Naive thymus-derived CD8-positive, alpha-beta T cell (primary cell): ENCODE measurements at places on chromosomes 11 and 22.

DNA sequence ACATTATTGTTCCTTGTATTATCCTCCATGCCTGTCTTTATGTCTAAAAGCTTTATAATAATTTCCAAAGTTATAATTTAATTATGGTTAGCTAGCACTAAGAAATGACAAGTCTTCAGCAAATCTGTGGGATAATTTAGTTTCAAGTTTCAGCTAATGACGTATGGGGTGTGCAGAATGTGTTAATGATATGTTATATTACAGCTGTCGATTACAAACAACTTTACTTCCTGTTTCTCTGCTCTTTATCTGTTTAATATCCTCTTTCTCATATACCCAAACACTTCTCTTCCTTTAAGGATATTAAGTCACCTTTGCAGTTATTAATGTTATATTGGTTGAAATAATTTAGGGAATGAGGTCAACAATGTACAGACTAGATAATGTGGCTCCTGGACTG is 161.8 kb downstream of the CASP12 start:
- DNase-seq = no peak

GRCh38 chr11:3710485-3711259 is 39.5 kb upstream of the CHRNA10 start:
- DNase-seq = no peak

DNA sequence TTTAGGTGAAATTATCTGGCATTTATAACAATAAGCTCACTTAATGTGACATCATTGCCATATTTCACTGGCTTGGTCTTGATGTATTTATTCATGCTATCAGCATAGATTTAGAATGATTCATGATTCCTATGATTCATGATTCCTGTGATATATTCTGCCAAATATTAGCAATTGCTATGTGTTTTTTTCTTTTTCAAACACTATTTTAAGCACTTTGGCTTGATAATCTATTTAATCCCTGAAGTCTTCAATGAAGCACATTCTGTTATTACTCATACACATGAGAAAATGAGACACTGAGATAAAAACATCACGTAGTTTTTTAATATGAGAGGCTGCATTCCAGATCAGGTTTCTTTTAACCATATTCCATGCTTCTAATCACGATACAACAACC is 78.5 kb downstream of the LUZP2 start:
- DNase-seq = no peak

DNA sequence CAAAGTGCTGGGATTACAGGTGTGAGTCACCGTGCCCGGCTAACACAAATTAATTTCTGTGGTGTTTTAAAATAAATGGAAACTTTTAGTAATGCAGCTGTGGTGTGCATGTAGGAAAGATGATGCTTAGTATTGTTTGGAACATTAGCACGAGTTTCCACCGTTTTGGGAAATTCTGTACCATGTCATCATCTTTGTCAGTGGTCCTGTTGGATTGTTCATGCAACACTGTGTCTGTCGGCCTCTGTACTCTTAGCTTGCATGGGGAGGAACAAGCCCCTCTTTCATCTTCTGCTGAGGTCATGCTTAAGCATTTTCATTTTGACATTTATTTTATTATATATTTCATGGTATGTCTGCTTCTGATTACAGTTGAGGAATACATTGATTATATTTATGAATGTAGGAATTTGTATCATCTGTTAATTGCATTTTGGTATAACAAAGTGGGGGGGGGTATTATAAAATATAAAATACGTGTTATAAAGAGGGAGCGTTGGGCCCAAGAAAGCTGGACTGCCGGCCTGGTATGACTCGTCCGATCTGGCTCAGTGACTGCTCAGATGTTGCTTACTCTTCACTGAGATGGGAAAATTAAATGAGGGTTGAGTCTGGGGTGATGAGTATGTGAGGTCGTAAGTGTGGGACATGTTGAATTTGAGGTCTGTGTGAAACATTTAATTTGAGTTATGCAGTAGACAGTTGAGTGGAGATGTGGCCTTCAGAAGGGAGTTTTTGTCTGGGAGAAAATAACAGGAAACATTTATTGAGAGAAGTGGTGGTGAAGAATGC is 28.7 kb downstream of the CECR2 start:
- DNase-seq = no peak

GRCh38 chr11:86931548-86932258 is 23.5 kb downstream of the FZD4 start:
- no peak for DNase-seq

GRCh38 chr22:27952091-27952490 is 33.0 kb upstream of the PITPNB start:
- DNase-seq = no peak

DNA sequence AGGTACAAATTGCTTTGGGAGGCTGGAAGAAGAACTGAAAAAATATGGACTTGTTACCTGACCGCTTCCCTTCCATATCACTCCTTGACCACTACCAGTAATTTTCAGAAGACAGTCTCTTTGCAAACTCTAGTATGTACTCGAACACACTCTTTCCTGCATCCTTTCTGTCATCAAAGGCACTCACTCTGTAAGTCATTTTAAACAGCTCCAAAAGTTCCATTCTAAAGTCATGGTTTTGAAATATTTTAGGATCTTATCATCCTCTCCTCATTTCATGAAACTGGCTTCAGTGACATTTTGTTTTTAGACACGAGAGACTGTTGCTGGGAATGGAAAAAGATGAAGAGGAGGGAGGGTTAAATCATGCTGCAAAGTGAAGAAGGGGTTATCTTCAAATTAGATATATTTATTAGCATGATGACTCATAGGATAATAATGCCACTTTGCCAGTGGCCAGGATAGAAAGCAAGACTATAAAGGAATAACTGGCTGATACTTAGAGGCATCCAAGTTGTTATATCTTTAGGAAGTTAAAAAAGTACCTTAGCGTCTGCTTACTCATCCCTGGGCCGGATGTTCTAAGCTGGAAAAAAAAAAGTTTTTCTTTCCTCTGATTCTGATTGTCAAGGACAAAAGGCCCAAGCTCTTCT is 549.3 kb downstream of the METTL15 start:
- DNase-seq = no peak

- DNase-seq = no peak
Measured at GRCh38 chr11:6563121-6563619, 40.2 kb downstream of the RRP8 start.

- no peak for DNase-seq
Measured at GRCh38 chr11:121152764-121153163, 51.7 kb downstream of the TECTA start.

DNA sequence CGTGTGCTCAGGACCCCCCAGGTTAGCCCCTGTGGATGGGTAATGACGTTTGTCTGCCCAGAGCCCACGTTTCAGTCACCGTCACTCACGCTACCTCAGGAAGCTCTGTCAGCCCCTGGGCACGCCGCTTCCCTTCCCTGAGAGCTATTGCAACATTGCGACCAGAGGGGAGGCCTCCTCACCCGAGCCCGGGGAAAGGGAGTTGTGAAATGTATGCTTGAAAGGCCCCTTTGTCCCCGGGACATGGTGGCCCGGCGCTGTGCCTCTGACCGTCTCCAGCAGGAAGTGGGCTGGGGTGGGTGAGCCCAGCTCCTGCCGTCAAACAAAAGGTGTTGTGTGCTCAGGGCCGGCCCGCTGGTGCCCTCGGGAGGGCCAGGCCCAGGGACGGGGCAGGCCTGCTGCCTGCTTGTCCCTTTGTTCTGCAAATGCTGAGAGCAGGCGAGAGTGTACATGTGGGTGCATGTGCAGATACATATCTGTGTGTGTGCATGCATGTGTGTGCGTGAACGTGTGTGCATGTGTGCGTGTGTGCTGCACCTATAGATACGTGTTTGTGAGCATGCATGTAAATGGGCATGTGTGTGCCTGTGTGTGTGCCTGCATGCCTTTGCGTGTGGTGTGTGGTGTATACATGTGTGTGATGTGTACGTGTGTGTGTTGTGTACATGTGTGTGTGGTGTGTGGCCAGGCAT is 1125.0 kb downstream of the BRD1 start:
- DNase-seq = no peak

DNA sequence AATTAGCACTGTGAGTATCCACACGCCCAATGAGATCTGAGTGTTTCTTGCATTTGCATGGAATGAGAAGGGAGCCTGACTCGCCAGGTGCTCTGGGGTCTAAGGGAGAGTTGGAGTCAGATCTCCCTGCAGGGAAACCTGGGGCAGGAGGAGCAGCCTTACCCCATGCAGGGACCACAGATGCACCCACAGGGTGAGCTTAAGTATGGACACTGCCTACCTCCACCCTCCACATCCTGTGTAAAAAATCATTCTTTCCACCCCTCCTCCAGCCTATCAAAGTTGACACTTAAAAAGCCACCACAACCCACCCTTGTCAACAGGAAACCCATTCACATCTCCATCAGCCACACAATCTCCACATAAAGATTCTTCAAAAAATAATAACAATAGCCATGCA is 67.0 kb upstream of the IGLL5 start:
- DNase-seq = no peak

DNA sequence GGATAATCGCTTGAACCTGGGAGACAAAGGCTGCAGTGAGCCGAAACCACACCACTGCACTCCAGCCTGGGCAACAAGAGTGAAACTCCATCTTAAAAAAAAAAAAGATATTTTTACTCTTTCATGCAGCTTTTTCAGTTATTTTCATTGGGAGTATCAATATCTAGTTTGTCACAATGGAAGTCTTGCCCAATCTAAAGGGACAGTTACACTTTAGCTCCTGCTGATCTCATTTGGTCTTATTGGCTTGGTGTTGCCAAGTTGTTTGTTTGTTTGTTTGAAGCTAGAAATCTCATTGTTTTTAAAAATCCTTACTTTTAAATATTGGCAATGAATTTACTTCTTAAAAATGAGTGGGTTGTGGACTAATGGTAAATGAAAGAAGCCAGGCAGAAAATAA is 24.7 kb downstream of the CEP295 start:
- no peak for DNase-seq

GRCh38 chr22:22815397-22816170 is 72.0 kb upstream of the IGLL5 start:
- no peak for DNase-seq

DNA sequence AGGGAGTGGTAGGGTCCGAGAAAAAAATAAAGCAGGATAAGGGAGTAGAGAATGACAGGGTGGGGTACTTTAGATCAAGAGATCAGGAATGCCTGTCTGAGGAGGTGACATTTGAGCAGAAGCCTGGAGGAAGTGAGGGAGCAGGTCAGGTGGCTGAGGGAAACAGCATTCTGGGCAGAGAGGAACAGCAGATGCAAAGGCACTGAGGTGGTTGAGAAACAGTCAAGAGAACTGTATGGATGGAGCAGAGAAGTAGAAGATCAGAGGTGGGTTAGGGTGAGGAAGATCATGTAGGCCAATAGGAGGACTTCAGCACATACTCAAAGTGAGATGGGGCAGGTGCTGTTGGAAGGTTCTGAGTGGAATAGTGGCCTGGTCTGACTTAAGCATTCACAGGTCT is 8.3 kb downstream of the ARHGEF17 start:
- DNase-seq = no peak

GRCh38 chr11:43879789-43880639 is 617 bp upstream of the ALKBH3 start:
- no peak for DNase-seq

DNA sequence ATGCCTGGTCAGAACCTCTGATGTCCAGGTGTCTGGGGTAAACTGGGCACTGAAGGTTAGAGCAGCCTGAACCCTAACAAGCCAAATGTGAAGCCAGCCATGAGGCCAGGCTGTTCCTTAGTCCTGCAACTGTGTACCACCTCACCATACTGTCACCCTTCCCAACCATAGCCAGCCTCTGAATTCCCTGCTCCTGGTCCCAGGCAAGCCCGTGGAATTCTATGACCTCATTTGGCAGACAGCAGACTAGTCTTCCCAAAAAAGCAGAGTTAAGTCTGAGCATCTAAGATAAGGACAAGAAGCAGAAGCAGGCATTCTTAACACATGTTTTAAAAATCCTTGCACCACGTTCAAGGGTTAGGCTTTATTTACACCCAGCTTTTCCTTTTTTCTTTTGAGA is 134.8 kb downstream of the C11orf58 start:
- DNase-seq = no peak

DNA sequence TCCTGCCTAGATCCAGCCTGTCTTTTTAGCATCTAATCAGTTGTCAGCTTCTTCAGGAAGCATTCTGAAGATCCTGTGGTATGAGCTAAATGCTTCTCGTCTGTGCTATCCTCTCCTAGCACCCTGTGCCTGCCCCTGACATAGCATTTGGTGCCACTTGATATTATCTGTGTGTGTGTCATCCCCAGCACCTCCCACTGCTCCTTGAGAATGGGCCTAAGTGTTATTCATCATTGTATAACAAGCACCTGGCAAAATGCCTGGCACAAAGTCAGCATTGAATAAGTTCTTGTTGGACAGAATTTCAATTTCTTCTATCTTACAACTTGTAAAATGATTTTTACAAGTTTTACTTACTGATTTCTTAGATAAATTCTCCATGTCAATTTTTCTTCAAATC is 28.1 kb upstream of the OLFML1 start:
- DNase-seq = no peak

DNA sequence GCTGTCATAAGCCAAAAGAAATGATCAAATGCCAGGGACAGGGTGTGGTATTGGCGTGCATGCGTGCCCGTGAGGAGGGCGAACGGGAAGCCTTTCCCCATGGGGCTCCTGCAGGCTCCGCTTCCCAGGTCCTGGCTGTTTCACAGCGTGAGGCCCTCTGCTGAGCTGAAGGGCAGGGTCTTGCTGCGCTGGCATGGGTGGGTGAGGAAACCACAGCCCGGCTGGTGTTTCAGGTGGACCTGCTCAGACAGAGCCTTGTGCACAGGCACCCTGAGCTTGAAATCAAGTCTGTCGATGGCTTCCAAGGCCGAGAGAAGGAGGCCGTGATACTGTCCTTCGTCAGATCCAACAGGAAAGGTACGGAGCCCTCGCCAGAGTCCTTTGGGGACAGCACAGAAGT is 31.4 kb downstream of the IGHMBP2 start:
- DNase-seq = no peak

DNA sequence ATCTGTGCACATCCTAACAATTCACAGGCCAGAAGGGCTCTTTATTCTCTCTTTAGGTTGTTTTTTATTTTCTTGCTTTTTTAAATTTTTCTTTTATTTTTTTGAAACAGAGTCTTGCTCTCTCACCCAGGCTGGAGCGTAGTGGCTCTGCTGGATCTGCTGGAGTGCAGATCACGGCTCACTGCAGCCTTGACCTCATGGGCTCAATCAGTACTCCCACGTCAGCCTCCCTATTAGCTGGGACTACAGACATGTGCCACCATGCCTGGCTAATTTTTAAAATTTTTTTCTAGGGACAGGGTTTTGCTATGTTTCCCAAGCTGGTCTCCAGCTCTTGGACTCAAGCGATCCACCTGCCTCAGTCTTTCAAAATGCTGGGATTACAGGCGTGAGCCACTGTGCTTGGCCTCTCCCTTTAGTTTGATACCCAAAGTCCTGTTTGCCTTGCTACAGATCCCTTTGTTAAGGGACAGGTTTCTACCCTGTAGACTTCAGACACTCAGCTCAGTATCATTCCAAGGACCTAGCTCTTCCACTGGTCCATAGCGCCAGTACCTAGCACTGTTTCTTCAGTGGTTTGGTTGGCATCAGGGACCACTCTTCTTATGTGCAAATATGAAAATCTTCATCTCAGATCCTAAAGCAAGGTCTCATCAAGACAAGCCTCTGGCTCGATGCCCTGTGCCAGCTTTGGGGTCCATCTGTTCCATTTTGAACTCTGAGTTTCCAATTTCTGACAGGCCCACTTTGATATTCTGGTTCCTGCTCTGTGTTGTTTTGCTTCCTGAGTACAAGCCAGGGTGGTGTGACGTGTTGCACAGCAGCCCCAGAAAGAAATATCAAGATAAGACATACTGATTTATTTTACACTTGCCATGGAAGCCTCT is 211.7 kb downstream of the FAT3 start:
- no peak for DNase-seq
